BE2C (cell line): ENCODE measurements at places on chromosomes 12 and 14.

DNA sequence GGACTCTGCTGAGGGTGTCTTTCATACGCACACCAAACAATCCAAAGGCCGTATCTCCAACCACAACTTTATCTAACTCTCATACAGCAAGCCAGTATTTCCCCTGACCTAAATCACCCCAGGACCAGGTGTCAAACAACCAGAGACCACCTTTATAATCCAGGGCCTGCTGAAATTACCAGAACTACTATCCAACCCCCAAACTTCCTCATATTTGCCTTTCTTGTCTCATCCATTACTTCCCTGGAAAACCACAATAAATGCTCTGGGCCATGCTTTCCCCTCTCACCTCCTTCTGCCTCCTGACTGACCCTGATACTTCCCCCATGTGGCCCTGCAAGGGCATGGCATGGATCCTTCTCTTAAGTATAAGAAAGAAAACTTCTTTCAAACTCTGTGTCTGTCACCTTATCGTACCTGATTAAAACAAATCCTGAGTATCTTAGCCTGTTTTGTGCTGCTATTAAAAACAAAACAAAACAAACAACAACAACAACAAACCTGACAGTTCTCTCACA, 44.7 kb upstream of the CRACR2A start:
- no peak for DNase-seq

GRCh38 chr14:36346052-36346451, 25.6 kb upstream of the MBIP start:
- no peak for DNase-seq

DNA sequence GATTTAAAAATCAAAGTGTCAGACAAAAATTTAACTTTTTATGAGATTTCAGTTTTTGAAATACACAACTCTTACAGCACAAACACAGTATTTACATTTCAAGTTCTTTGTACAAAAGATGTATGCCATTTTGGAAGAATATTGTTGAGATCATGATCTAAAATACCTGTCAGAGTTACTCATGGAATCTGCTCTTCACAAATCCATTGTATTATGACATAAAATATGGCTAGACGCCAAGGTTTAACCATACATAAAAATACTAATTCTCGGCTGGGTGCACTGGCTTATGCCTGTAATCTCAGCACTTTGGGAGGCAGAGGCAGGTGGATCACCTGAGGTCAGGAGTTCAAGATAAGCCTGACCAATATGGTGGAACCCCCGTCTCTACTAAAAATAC, 6.2 kb upstream of the SYCP3 start:
- DNase-seq: no peak

DNA sequence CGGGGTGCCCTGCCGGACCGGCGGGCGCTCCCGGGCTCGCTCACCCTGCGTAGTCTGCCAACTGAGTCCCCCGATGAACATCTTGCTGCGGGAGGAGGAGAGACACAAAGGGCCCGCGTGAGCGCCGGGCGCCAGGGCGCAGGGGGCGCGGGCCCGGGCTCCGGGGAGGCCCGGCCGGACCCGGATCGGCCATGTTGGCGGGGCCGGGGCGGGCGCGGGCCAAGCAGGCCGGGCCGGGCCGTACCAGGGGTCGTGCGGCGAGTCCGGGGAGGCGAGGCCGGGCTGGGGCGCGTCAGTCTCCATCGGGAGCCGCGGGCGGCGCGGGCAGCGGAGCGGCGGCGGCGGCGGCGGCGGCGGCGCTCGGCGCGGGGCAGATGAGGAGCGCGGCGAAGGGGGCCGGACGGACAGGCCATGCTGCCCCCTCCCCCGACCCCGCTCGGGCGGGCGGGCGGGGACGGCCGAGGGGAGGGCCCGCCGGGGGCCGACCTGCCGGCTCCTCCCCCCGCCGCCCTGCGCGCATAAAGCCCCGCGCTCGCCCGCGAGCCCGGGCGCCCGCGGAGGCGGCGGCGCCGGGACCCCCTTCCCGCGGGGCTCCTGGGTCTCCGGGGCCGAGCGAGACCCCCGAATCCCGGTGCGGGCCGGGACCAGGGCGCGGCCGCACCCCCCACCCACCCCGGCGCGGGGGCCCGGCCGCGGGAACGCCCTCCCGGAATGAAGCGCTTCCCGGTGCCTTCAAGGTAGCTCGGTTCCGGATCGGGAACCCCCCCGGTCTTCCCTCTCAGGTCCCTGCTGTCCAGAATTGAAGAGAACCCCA, at the start of gene MSI1:
MSI1 (minus strand) TSS at position 376 of the 814 bp plus-strand sequence; CDS start at position 303, 73 bp downstream.
- DNase-seq: no peak

GRCh38 chr14:103130017-103130764, 6.9 kb downstream of the TNFAIP2 start:
- no peak for DNase-seq

- peak; percentile 51 for DNase-seq
Measured at GRCh38 chr12:108457006-108457733, 57.9 kb upstream of the FICD start.

- no peak for DNase-seq
Measured at GRCh38 chr12:76881142-76881541, 2.3 kb upstream of the CSRP2 start.
